Renal pelvis (tissue), 12 donors: ENCODE measurements at places on chromosomes 5 and 9.
A peak's percentile ranks its signal among the peaks of the same experiment; 100 is the strongest.

DNA sequence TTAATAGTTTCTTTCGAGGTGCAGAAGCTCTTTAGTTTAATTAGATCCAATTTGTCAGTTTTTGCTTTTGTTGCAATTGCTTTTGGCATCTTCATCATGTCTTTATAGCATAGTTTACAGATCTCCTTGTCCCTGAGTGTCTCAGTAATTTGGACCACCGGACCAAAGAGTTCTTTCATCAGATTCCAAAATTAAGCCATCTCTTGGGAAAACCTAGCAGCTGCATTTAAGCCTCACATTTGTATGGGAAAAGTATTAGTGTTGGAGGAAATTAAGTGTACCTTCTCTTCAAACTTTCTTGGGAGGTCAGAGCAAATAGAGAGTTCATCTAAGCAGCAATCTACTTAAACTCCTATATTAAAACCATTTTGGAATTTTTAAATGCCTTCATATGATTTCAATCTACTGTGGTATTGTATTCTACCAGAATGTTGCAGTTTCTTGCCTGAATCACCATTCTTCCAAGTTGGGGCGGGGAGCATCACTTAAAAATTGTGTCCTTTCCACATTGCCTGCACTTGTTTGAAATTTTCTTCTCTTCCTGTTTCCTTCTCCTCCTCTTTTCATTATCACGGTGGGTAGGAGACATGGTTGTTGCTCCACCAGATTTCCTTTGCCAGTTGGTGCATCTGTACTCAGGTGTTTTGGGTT lies 97.3 kb upstream of the DAB2 start:
- DNase-seq = no peak

DNA sequence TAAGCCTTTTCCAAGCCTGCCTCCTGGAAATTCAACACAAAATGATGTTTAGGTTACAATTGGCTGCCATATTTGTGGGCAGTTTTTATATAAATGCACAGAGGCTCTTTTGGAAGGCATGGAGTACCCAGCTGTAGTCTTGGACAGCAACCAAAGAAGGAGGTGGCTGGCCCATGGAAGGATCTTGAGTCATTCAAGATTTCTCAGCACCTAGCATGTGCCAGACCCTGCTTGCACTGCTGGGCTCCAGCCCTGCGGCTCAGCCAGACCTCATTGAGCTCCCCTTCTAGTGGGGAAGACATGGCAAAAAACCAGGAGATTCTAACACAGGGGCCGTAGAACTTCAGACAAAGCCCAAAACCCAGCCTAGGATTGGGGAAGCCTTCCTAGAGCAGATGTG lies 22.1 kb downstream of the JADE2 start:
- no peak for DNase-seq

GRCh38 chr5:82105457-82105856 lies 133.6 kb downstream of the ATG10 start:
- no peak for DNase-seq

DNA sequence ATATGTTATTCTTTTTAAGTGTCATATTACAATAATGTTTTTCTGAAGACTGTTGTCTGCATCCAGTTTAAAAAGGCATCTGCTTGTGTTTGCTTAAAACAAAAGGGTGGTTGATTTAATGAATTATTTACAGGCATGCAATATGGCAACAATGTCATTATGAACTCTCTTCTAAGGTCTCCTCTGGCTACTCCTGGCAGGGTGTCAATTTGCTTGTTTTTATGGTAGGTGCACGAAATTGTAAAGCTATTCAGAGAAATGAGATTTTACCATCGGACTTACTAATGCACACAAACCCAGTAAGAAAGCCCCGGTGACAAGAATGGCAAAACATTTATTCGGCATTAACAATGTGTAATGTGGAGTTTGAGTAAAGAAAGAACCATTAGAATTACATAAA lies 539.8 kb upstream of the ZNF608 start:
- no peak for DNase-seq

DNA sequence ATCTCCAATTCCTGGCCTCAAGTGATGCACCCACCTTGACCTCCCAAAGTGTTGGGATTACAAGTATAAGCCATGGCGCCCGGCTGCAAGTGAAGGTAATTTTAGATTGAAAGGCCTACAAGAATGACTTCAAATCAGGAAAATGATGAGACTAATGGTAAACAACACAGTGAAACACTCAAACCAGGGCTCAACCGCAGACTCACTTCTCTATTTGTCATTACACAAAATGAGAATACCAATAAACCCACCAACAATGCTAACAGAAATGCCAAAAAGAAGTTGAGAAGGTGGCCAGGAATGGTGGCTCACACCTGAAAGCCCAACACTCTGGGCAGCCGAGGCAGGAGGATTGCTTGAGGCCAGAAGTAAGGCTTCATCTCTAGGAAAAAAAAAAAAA lies 92.1 kb downstream of the UBAP2 start:
- no peak for DNase-seq

DNA sequence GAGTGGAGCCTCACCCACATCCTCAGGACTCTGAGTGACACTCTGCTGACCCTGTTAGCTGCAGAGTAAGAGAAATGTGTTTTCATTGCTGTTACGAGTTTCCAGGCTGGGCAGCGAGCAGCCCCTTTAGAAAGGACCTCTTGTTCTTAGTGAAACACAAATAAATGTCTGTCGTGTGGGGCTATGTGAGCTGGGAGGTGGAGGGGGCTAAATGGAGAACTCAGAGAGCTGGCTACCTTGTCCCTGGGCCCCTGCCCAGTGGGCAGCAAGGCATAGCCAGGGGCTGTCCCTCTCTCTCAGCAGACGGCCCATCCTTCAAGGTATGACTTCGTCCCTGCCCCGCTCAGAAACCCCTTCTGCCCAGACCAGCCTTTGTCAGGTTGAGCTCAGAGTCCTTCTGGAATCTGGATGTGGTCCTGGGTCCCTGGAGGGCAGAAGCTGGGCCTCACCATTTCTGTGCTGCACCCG lies 10.2 kb downstream of the DCANP1 start:
- no peak for DNase-seq

- no peak for DNase-seq
These were observed 80.3 kb upstream of the RPS23 start for GRCh38 chr5:82358457-82358856.

DNA sequence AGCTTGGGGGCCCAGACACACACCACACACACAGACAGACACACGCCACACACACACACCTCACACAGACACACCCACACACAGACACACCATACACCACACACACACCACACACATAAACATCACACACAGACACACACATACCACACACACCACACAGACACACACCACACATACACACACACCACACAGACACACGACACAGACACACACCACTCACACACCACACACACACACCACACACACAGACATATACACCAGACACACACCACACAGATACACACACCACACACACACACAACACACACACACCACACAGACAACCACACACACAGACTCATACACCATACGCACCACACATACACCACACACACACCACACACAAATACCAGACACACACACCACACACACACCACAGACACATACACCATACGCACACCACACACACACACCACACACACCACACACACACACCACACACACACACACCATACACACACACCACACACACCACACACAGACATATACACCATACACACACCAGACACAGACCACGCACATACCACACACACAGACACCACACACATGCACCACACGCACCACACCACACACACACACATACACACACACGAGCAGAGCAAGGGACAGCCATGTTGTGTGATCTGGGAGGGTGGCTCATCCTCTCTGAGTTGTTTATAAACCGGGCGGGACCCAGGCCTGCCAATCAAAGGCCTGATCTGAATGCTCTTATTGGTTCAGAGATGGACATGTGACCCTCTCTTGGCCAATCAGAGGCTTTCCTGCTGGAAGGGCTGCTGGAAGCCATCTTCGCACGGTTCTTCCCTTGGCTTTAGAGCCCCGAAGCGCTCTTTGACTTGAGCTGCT lies 148.3 kb downstream of the GAPVD1 start:
- DNase-seq = peak; percentile 38

DNA sequence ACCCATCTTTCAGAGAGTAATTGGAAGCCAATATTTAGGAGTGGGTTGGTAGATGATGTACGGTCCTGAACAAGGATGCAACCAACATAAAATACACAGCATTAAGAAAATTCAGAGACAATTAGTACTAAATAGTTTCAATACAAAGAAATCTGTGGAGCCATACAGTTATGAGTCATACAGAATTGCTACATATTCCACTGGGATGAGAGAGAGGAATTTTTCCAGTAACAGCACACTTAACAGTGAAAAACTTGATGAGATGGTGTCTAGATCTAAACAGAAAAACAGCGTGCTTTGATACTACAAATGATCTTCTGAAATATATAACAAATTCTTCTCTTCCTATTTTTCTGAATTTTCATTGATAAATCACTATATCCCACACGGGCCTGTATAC lies 1999.3 kb upstream of the CDH9 start:
- no peak for DNase-seq

GRCh38 chr5:61245486-61245885 lies 83.2 kb upstream of the SMIM15 start:
- peak; percentile 33 for DNase-seq

DNA sequence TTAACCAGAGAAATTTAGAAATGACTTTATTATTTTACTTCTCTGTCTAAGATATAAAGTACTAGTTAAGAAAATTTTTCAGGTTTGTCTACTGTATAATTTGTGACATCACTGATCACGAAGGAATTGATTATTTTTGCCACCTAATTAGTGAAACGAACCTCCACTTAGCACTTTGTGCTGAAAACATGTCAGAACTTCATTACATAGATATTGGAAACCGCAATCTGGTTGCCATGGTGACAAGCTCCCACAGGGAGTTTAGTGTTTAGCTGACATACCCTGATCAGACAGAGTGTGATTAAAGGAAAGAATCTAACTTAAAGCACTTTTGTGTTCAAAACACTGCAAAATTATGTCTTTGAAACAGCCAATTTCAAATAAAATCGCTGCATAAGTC lies 668.4 kb upstream of the CCNG1 start:
- DNase-seq = no peak

GRCh38 chr9:86713970-86714369 lies 233.3 kb downstream of the GAS1 start:
- DNase-seq = no peak

DNA sequence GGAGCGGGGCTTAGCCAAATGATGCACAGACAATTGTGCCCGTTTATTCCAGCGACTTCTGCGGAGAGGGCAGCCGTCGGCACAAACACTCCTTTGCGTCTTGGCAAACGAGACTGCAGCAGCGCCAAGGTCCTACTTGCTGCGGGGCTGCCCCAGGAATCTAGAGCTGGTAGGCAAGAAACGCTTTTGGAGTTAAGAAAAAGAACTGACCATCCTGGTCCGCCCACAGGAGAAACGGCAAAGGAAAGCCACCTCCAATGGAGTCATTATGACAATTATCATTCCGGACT lies 2.3 kb downstream of the RXFP3 start:
- no peak for DNase-seq

- no peak for DNase-seq
These were observed 11.5 kb downstream of the UIMC1 start for GRCh38 chr5:176995122-176995490.

GRCh38 chr5:138230261-138230660 lies 17.1 kb upstream of the CDC23 start:
- no peak for DNase-seq

DNA sequence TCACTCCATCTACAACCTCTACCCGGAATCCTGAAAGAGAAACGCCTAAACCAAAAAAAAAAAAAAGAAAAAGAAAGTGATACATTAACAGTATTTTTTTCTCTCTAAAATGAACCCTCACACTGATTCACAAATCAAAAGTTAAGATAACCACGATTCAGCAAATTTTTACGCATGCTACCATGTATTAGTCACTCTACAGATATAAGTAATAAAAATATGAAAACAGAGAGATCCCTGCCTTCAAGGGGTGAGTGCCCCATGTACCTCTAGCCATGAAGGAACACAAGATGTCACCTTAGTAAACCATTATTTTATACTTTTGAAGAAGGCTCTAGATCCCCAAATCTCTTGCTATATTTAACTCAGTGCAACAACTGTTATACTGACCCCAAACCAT lies 33.4 kb downstream of the CEMIP2 start:
- DNase-seq = no peak

- no peak for DNase-seq
These were observed 27.2 kb upstream of the DEPDC1B start for GRCh38 chr5:60727033-60727679.

GRCh38 chr9:136268318-136268717 lies 22.7 kb upstream of the QSOX2 start:
- DNase-seq = no peak

- DNase-seq = no peak
These were observed 367.1 kb upstream of the RIOK2 start for GRCh38 chr5:97550164-97550563.

- no peak for DNase-seq
These were observed 121.8 kb upstream of the TMEM161B start for GRCh38 chr5:88390481-88390880.

DNA sequence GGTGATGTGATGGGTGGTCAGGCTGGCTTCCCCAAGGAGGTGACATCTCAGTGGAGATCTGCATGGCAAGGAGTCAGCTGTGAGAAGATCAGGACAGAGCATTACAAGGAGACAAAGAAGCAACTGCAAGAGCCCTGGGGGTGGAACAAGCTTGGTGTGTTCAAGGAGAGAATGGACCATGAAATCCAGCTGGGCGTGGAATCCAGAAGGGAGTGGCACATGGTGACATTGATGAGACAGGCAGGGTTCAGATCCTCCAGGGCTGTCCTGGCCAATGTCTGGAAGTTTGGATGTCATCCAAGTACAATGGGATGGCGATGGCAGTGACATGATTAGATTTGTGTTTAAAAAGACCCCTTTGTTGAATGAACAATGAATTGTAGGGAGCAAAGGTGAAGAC lies 175.6 kb downstream of the MACROH2A1 start:
- DNase-seq = no peak

- no peak for DNase-seq
These were observed 87.4 kb downstream of the PSD2 start for GRCh38 chr5:139882961-139883539.

GRCh38 chr5:77086368-77086688 lies 757 bp downstream of the ZBED3 start:
- peak; percentile 91 for DNase-seq

- DNase-seq = no peak
These were observed 53.0 kb upstream of the ALDH1B1 start for GRCh38 chr9:38339496-38339895.

DNA sequence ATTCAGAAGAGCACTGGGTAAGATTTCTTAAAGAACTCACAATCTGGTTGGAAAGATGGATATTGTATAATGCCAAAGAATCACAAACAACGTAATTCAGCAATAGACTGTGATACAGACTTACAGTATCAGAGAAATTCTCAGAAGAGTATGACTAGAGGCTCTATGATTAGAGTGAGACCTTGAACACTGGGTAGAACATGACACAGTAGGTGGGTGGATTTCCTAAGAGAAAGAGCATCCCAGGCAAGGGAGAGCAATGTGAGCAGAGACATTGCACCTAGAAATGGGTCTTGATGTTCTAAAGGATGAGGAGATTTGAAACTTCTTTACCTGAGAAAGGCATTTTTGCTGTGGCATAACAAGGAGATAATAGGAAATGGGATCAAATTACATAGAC lies 27.3 kb upstream of the CAST start:
- DNase-seq = no peak

GRCh38 chr9:137607141-137607857 lies 1.8 kb downstream of the ARRDC1 start:
- DNase-seq = no peak
